NCI-H2107 (cell line): ENCODE measurements at places on chromosomes 5 and 9.

DNA sequence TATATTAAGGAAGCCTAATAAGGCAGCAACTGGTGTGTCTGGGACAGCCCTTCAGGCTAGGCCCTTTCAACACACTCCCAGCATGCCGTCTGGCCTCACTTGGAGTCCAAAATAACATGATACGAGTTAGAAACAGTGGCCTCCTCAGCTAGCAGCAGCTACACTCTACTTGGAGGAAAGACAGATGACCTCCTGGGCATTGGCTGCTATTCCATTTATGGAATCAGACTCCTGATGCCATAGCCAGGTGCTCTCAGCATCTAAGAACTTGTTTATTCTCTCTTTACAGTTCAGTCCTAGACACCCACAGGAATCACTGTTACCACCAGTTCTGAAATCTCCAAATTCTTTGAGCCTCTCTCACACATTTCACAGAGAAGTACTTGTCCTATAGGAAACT, 31.8 kb downstream of the RUSC2 start:
- no peak for DNase-seq

GRCh38 chr5:65880496-65881072, 45.8 kb upstream of the ERBIN start:
- no peak for DNase-seq

DNA sequence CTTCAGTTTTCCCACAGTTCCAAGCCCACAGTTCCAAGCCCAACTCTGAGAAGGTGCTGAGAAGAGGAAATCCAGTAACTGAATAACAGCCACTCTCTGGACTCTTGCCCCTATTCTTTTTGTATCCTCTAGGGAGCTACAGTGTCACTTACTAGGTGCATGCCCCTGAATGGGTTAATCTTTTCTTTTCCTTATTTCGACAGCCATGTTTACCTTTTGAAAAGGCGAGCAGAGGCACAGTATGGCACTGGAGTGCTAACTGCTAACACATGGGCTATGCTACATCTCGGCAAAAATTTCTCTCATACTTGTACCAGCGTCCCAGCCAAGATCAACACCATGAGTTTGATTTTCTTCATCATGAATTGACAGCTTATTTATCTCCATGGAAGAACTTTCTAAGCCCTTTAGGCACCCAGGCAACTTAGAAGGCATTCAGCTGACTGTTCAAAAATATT, 222.6 kb downstream of the EBF1 start:
- DNase-seq, result no peak

DNA sequence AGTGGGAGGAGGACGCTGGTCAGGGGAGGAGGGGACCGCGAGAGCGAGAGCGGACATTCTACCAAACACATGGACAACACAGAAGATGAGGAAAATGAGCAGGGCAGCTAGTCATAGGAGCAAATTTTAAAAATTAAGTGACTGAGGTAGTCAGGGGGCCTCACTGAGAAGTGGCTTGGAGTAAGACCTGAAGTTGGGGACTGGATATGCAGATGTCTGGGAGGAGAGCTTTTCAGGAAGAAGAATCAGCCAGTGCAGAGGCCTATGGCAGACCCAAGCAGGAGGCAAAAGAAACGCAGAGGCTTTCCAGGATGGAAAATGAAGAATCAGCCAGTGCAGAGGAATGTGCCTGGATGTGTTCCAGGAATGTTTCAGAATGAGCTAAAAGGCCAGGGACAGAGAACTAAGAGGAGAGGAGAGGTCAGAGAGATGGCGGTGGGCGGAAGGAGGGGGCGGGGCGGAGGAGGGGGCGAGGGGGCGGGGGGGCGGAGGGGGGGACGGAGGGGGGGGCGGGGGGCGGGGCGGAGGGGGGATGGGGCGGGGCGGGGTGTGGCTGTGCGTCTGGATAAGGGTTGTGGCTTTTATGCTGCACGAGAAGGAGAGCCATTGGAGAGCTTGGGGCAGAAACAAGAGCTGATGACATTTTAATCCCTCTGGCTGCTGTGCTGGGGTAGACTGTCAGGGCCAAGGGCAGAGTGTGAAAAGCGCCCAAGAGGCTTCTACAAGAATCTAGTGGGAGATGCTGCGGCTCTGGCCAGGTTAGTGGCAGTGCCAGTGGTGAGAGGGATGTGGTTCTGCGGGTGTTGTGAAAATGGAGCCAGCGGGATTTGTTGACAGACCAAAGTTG, 129.6 kb downstream of the KCNIP1 start:
- DNase-seq, result no peak

- no peak for DNase-seq
Measured at GRCh38 chr9:91421128-91421765, 2.4 kb downstream of the NFIL3 start.
